Lung (tissue), 17 donors: ENCODE measurements at places on chromosomes 2 and 18.
A peak's percentile ranks its signal among the peaks of the same experiment; 100 is the strongest.

DNA sequence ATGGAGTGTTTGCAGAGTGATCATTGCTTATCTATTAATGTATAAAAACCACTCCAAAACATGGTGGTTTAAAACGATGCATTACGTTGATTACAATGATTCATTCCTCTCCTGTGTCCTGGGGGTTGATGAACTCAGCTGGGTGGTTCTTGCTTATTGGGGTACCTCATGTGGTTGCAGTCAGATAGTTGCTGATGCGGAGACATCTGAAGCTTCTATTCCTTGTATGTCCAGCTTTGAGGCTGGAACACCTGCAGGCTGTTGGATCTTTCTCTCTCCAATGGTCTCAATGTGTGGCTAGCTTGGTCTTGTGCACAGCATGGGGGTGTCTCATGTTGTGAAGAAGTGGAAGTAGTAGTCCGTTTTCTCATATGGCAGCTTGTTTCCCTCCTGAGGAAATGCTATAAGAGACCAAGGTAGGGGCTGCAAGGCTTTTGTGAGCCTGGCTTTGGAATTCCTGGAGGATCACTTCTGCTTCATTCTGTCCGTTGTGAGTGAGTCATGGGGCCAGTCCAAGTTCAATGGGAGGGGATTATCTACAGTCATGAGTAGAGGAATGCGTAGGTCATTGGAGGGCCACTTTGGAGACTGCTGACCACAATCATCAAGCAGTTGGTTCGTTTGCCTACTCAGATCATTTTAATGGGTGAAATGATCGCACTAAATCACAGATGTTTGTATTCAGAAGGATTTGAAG lies 601.0 kb downstream of the SLC4A3 start:
- no peaks in the 10 kb centered on the region for H3K4me1 ChIP-seq
- H3K27me3 ChIP-seq: no peaks in the 10 kb centered on the region
- no peaks in the 10 kb centered on the region for H3K36me3 ChIP-seq

GRCh38 chr2:45823723-45824206 lies 172.3 kb downstream of the PRKCE start:
- DNase-seq: no peak
- no peak overlapping the region for H3K4me3 ChIP-seq
- no peaks in the 10 kb centered on the region for H3K27me3 ChIP-seq
- no peaks in the 10 kb centered on the region for H3K36me3 ChIP-seq
- H3K4me1 ChIP-seq: peaks cover 7% of the 10 kb centered on the region

DNA sequence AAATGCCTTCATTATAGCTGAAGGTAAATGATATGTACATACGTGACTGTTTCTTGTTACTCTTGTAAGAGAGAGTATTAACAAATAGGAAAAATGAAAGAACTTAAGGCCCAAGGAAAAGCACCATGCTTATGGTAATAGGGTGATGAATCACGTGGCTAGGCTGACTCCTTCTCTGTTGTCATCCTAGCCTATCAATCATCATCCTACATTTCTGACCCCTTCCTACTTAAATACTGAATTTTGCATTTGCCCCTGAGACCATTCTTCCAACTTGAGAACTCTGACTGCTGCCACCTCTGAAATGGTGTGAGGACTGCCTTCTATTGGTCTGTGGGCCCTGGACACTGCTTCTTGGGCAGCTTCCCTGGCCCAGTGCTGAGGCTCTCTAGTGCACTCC lies 28.9 kb downstream of the EFEMP1 start:
- no peaks in the 10 kb centered on the region for H3K36me3 ChIP-seq
- H3K27me3 ChIP-seq: no peaks in the 10 kb centered on the region
- H3K4me1 ChIP-seq: no peaks in the 10 kb centered on the region
- DNase-seq: no peak
- no peak overlapping the region for H3K4me3 ChIP-seq
- H3K27ac ChIP-seq: no peak overlapping the region

DNA sequence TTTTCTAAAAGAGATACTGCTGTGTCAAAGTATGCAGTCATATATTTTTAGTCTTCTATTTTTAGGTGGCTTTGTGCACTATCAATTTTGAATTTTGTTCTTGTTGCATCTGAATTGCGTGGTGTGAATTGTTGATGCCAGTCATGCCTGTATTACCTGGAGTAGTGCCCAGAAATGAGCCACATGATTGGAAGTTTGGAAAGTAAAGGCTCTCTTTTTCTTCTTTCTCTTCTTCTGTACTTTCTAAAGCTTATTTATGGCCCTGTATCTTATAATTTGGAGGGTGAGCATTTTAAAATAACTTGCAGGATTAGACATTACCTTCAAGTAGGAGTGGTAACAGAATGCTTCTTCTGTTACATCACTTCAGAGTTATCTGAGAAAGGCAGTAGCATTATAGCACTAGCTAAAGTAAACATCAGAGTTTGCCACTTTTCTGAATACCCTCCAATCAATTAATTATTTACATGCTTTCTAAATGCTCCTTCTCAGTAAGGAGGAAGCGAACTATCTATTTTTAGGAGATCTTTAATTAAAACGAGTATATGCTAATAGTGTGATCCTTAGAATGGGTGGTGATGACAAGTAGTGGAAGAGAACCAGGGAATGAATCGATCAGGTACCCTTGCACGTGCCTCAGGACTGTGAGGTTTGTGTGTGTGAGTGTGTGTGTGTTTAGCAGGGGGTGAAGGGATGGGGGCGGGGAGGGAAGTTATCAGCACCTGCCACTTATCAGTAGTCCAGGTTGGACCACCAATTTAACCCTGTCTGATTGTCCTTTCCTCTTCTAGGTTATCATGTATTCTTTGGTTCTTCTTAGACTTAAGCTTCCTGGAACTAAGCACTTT lies 112.5 kb downstream of the MAP3K20 start:
- peak overlapping the region; percentile 70 for H3K27ac ChIP-seq
- no peaks in the 10 kb centered on the region for H3K4me1 ChIP-seq
- peaks cover 5% of the 10 kb centered on the region for H3K36me3 ChIP-seq
- H3K4me3 ChIP-seq: no peak overlapping the region
- no peak for DNase-seq
- H3K27me3 ChIP-seq: no peaks in the 10 kb centered on the region

GRCh38 chr2:133849341-133849740 lies 281.1 kb upstream of the NCKAP5 start:
- H3K4me1 ChIP-seq: no peaks in the 10 kb centered on the region
- H3K27me3 ChIP-seq: no peaks in the 10 kb centered on the region
- H3K36me3 ChIP-seq: no peaks in the 10 kb centered on the region
- no peak for DNase-seq
- H3K27ac ChIP-seq: no peak overlapping the region

GRCh38 chr2:11373096-11373495 lies 28.7 kb upstream of the ROCK2 start:
- H3K36me3 ChIP-seq: no peaks in the 10 kb centered on the region
- H3K27ac ChIP-seq: peak overlapping the region; percentile 73
- H3K4me3 ChIP-seq: no peak overlapping the region
- peaks cover 43% of the 10 kb centered on the region for H3K4me1 ChIP-seq
- no peak for DNase-seq

DNA sequence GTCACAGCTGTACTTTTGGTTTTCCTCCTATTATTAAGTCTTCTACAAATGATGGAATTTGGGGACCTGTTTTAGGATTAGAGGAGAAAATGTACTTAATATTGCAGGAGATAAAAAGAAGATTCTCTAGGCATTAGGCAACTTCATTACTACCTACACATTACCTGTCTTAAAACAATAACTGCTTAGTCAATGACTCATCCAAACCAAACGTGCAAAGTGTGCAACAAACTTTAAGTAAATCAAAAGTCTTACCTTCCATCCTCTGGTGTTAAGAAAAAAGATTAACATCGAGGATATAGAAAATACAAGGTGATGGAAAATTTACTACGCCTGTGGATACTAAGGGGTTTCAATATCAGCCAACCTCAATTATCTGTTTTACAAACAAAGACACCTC lies 285.3 kb upstream of the KYNU start:
- no peak overlapping the region for H3K27ac ChIP-seq
- H3K4me3 ChIP-seq: no peak overlapping the region
- no peaks in the 10 kb centered on the region for H3K27me3 ChIP-seq

- no peaks in the 10 kb centered on the region for H3K27me3 ChIP-seq
- no peaks in the 10 kb centered on the region for H3K36me3 ChIP-seq
- no peaks in the 10 kb centered on the region for H3K4me1 ChIP-seq
- H3K27ac ChIP-seq: no peak overlapping the region
- DNase-seq: no peak
- no peak overlapping the region for H3K4me3 ChIP-seq
Observed at GRCh38 chr18:42330296-42330695, 375.3 kb downstream of the PIK3C3 start.

DNA sequence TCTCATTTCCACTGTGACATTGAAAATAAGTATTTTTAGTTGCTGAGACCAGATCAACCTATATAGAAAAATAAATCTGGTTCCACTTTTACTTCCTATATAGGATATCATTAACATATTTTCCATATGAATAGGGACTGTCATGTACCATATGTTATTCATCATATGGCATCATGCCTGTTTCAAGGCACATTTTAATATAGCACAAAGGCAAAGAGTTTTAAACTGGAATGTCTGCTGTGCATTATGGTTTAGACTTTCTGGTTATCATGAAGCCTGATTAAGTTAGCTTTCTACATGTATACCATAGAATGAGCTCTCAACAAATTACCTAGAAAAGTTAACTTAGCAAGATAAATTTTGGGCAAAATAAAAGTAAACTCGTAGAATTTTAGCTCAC lies 53.0 kb upstream of the ACYP2 start:
- no peaks in the 10 kb centered on the region for H3K36me3 ChIP-seq
- H3K4me3 ChIP-seq: no peak overlapping the region
- H3K27me3 ChIP-seq: no peaks in the 10 kb centered on the region
- H3K4me1 ChIP-seq: peaks cover 4% of the 10 kb centered on the region
- no peak overlapping the region for H3K27ac ChIP-seq

- peaks cover 1% of the 10 kb centered on the region for H3K36me3 ChIP-seq
- H3K27ac ChIP-seq: peak overlapping the region; percentile 80
- H3K27me3 ChIP-seq: no peaks in the 10 kb centered on the region
Observed at GRCh38 chr18:55779691-55780585, 191.9 kb upstream of the TCF4 start.
